ENCODE measurements at places on chromosomes 4 and X.

GRCh38 chr4:98639523-98639922 lies 18.9 kb downstream of the TSPAN5 start:
- DNase-seq: peak; percentile 16
- H3K27me3 ChIP-seq: no peaks in the 10 kb centered on the region
- H3K27ac ChIP-seq: no peak overlapping the region
- peaks cover 6% of the 10 kb centered on the region for H3K4me1 ChIP-seq
- H3K36me3 ChIP-seq: no peaks in the 10 kb centered on the region

DNA sequence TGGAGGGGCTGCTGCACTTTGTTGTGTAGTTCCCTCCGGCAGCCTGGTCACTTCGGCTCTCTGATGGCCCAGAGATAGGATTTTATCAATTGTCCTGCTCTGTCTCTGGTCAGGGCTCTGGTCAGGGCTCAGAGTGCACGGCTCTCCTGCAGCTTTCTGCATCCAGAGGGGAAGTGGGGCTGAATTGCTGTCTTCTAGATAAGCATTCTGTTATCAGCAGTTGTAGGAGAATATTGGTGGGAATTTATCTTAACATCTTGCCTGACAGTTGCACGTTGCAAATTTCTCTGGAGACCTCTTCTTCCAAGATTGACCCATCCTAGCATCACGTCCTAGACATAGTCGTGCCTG lies 62.8 kb downstream of the FAM193A start:
- peaks cover 42% of the 10 kb centered on the region for H3K4me1 ChIP-seq
- H3K27me3 ChIP-seq: no peaks in the 10 kb centered on the region
- H3K27ac ChIP-seq: peak overlapping the region; percentile 51
- H3K4me3 ChIP-seq: no peak overlapping the region
- DNase-seq: no peak
- peaks cover 3% of the 10 kb centered on the region for H3K36me3 ChIP-seq

DNA sequence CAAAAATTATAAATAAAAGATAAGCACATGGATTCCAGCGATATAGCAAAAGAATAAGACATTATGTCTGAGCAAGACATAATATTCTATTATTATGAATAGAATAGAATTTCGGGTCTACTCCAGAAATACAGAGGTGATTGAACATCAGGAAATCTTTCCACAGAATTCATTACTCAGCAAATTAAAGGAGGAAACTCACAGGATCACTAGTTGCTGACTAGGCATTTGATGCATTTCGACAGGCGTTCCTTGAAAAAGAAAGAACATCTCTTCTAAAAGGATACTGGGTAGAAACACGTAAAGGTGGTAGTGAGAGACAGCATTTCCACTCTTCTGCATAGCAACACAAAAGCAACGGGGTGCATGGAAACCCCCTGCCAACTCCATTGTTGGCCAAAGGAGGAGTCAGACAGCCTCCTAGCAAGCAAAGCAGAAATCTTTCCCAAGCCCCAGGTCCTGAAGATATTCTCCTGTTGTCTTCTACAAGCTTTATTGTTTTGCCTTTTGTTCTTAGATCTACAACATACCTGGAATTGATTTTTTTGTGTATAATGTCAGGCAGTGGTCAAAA lies 14.3 kb upstream of the PDZD4 start:
- no peaks in the 10 kb centered on the region for H3K36me3 ChIP-seq
- H3K27me3 ChIP-seq: no peaks in the 10 kb centered on the region
- no peak for DNase-seq
- peaks cover 13% of the 10 kb centered on the region for H3K4me1 ChIP-seq

GRCh38 chrX:65781845-65782244 lies 114.4 kb downstream of the MSN start:
- no peak for DNase-seq
- no peaks in the 10 kb centered on the region for H3K36me3 ChIP-seq
- H3K4me3 ChIP-seq: no peak overlapping the region
- no peaks in the 10 kb centered on the region for H3K27me3 ChIP-seq

DNA sequence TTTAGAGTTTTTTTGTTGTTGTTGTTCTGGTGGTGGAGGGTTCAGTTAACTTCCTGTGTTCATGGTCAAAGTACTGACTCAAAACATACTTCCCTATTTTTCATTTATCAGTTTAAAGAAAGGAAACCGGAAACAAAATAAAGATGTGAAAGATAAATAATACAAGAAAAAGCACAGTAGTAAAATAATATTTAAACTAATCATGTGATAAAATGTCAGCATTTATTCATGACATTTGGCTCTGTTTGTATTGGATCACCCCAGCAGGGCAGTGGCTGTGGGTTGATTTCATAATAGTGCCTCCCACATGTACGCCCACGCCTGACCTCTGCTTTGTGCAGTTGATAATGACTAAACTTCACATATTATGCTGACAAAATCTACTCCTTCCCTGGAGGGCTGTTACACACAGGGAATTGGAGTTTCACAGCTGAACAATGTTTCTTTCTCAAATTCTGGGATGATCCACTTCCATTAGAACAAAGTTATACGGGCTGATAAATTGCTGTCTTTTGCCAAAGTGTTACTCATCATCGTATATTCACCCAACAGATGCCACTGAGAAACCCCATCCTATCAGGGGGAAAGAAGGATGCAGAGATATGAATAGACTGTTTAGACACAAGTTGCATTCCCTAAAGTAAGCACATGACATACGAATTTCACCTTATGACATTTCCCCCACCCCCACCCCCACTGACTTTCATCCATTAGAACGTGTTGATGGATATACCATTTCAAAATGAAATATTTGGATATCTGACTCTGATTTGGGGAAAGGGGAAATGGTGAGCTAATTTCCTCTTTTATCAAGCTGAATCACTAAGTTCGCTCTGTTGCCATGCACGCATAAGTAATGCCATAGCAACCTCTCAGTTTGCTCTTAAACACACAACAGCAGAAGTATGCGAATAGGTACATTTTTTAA lies 48.3 kb downstream of the AMELX start:
- peaks cover 18% of the 10 kb centered on the region for H3K4me1 ChIP-seq
- H3K36me3 ChIP-seq: no peaks in the 10 kb centered on the region
- H3K4me3 ChIP-seq: peak overlapping the region; percentile 20
- peak overlapping the region; percentile 95 for H3K27ac ChIP-seq
- DNase-seq: peak; percentile 80

All from B cell (primary cell).